RKO (cell line): ENCODE measurements at places on chromosomes 13 and 19.

DNA sequence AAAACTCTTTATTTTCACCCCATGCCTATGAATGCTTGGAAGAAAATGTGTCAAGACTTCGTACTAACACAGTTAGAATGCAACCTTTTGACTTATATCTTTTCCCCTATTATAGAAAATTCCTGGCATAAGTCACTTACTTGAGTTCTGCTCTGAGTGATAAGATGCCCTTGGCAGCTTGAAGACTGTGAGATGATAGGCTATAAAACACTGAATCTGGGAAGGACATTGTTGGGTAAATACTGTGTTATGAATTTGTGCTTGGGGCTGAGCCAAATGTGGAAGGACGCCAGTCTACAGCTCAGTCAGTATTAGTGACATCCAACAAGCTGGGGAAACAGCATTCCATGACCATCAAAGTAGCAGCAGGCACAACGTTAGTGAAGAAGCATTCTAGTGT, 368.0 kb upstream of the SGCG start:
- no peak for DNase-seq

GRCh38 chr13:40333226-40333625, 333.2 kb downstream of the FOXO1 start:
- no peak for DNase-seq

GRCh38 chr13:78192716-78193115, 274.1 kb upstream of the EDNRB start:
- no peak for DNase-seq

DNA sequence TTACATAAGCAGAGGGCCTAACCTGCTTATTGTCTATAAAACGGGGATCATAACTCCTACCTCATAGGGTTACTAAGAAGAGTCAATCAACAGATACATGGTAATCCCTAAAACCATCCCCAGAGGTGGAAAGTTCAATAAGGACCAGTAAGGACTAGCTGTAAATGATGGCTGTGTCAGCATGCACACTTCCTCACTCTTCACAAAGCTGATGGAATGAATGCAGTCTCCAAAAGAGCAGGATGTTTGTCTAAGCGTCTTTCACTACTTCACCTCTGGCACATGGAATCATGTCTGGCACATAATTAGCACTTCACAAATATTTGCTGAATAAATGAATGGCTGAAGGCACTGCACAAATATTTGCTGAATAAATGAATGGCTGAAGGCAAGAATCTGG, 134.2 kb downstream of the MIPEP start:
- DNase-seq, result no peak

DNA sequence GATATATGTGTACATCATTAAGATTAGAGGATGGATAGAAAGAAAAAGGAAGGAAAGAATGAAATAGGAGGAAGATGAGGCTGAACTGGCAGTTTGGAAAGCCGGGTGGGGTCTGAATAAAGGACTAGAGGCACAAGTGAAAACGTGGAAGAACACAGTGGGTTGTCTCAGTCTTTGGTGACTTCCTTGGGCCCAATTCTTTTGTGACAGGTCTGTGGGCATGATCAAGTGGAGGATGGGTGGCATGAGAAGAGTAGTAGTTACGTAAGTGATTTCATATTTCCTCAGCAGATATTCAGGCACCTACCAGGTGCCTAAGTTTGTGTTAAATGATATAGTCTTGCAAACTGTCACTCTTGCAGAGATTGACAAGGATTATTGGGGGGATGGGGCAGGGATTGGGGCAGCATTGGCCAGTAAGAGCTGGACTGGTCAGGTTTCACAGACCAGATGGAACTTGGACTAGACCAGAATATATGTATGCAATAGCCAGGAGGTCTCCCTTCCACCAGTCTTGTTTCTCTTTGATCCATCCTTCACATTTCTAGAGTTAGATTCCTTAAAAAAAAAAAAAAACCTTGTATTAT, 2.7 kb downstream of the TPP2 start:
- DNase-seq, result no peak

- peak; percentile 98 for DNase-seq
Observed at GRCh38 chr13:77329133-77329910, 2.4 kb upstream of the MYCBP2 start.

DNA sequence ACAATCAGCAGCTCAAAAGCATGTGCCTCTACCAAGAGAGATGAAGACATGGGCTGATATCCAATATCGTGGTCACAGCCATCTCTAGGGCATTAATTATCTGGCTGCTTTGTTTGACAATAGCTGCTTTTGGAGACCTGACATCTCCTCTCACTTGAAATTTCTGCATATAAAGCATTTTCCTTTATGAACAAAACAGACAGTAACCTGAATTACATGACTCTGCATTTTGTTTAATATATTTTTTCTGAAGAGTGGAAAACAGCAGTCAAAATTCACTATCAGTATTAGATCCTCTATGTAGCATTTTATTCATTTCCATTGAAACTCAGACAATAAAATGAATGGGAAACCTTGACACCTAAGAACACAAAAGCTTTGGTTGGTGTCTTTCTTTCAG, 42.4 kb upstream of the ESD start:
- DNase-seq, result no peak

DNA sequence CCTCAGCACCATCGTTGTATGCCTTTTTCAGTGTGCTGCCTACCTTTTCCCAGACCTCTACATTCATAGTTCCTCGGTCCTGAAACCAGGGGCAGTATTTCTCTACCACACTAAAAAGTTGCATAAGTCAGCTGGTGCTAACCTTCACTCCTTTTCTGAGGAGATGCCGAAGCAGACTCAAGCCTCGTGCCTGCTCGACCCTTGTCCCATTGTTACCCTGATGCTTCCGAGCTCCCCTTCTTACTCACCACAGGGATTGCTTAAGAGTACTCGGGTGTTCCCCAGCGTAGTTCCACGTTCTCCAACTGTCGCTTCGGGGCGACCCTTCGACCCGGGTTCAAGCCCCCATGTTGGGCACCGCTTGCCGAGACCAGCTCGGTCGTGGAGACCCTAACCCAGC, 19.0 kb upstream of the IL17D start:
- DNase-seq, result no peak

GRCh38 chr13:48908381-48909055, 67.2 kb upstream of the FNDC3A start:
- no peak for DNase-seq

DNA sequence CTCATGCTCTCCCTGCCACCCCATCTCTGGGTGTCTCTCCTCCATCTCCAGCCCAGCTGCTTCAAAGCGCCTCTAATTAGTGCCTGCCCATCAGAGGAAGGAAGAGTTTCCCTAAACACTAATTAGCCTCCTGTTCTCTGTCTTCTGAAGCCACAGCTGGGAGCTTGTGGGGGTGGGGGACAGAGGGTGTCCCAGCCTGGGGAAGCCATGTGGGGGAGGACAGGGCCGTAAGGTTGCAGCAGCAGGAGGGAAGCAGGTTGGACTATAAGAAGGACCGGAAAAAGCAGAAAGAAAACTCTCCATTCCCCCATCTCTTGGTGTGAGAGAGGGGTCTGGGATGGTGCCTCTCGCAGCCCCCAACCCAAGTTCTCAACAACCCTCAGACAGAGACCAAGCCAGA, 26.2 kb downstream of the SLC8A2 start:
- no peak for DNase-seq
